ENCODE measurements at places on chromosomes 7 and 10.

- DNase-seq, result peak; percentile 52
Observed at GRCh38 chr10:110893559-110894179, 21.9 kb downstream of the PDCD4 start.

DNA sequence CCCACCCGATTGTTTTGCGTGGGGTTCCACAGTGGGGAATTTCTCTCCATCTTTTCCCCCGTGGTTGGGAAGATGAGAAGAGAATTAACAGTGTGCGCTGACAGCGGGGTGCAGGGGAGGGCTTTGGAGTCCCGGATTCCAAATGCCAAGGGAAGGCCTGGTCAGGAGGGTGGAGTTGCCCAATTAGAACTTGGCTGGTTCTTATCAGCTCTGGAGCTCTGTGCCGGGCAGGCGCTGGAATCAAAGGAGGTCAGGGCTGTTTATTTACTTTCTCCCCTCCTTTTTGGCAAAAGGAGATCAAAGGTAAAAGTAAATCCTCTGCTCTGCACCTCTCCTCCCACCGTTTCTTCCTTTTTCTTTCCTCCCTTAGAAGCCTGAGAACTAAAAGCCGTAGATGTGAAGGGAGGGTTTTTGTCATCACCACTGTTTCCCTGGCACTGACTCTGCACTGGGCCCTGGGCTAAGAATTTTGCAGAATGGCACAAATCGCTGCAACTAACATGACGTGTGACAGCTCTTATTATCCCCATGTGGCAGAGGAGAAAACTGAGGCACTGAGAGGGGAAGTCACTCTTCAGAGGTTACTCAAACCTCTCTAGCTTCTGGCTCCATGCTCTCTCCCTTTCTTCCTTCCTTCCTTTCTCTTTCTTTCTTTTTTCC, 95.2 kb upstream of the ZNF716 start:
- DNase-seq, result no peak

- DNase-seq, result peak; percentile 94
Observed at GRCh38 chr10:28991333-28992270, 297.3 kb upstream of the LYZL1 start.

DNA sequence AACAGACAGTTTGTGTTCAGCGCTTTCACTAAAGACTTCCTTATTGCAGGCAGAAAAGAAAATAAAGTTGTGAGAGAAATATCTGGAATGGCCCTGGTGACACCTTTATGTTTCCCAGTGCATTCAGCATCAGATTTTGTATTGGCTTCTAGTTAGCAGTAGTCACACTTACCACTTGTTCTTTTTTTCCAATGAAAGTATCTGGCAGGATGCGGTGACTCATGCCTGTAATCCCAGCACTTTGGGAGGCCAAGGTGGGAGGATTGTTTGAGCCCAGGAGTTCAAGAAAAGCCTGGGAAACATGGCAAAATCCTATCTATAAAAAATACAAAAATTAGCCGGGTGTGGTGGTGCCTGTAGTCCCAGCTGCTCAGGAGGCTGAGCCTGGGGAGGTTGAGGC, 649.6 kb downstream of the LRMDA start:
- peak; percentile 7 for DNase-seq

DNA sequence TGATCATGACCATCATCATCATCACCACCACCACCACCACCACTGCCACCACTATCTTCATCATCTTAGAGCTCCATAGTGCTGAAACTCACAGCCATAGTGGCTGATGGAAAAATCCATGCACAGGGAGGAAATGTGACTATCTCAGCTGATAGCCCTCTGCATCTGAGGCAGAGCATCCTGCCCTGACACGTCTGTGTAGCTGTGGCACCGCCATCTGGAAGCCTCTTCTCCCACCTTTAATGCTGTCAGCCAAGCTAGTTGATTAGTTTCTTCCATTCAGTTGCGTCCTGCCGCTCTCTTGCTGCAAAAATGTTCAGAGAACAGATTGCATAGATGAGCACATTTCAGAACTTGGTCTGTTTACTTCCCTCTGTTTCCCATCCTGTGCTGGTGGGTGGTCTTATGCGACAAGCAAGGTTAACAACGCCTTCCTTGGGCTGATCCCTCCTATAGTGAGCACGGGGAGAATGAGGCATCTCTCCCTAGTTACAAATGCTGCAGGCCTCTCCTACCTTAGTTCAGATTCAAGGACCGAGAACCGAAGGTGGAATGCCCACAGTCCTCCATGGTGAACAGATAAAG, 478.6 kb downstream of the PLXNA4 start:
- DNase-seq, result no peak

DNA sequence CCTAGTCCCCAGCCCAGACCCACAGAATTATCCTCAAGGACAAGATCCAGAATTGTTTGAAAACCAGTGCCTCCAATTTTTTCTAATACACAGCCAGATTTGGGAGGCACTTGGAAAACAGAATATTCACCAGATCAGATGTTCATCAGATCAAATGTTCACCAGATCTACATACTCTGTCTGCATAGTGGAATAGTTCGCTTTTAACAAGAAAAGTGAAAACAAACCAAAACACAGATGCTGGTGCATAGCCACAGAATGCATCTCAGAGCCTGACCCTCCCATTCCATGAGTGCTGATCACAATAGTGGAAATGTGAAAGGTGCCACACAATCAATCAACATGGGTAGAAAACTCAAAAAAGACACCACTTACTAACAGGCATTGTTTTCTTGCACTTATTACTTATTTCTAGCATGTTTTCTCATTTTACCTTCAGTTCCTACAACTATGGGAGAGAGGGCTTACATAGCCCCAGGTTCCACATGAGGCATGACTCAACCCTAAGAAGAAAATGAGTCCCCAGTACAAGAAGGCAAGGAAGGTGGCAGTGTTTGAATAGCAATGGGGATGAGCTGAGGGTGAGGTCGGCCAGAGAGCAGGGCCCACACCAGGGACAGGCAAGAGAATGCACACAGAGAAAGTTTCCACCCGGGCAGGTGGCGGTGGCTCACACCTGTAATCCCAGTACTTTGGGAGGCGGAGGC, 432.7 kb upstream of the NFE2L3 start:
- no peak for DNase-seq

- no peak for DNase-seq
Observed at GRCh38 chr7:78383096-78383880, 584.7 kb downstream of the PHTF2 start.

DNA sequence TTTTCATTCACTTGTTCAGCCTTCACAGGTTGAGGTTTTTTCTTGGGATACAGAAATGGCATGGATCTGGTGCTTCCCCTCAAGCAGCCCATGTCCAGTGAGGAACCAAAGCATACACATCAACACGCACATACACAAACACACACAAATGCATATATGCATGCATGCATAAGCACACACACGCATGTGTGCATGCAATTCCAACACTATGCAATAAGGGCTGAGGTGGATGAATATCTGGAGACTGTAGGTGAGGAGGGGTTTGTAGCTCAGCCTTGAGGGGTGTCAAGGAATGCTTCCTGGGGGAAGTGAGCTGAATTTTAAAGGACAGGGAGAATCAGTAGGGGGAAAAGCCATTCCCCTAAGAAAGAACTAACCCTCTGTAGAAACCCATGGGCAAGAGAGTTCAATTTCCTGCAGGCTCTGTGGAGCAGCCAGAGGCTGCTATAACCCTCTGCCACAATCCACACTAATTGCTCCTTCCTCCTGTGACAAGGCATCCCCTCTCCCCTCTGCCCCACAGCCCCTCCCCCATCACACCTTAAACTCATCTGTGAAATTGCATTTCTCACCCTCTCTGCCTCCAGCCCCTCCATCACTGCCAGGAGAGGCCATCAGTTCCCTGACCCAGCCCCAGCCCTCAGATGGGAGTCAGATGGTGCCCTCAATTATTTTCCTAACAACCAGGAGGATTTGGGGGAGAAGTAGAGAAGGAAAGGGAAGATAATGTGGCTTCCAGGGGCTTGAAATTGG, 316.4 kb downstream of the RPS24 start:
- DNase-seq, result no peak
